Stimulated activated CD4-positive, alpha-beta T cell treated with anti-CD3 and anti-CD28 coated beads, Interleukin-1b, Interleukin-23, amount 100 ng/mL, for 24 hours (primary cell): ENCODE measurements at places on chromosomes 6 and 20.
A peak's percentile ranks its signal among the peaks of the same experiment; 100 is the strongest.

DNA sequence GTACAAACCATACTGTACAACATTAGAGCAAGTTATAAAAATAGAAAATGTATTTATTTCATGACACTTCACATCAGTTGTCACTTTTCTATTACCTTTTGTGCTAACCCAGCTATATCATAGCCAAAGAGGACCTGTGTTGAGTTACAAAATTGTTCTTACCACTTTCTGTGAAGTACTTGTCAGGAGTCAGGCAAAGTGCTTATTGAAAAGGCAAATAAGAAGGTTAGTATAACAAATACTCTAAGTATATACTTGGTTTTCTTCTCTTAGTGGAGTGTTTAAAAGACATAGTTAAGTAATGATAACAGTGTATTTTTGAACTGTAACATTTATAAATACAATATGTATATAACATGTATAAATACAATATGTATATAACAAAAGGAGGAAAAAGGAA lies 88.9 kb downstream of the HIVEP1 start:
- no peak for DNase-seq

DNA sequence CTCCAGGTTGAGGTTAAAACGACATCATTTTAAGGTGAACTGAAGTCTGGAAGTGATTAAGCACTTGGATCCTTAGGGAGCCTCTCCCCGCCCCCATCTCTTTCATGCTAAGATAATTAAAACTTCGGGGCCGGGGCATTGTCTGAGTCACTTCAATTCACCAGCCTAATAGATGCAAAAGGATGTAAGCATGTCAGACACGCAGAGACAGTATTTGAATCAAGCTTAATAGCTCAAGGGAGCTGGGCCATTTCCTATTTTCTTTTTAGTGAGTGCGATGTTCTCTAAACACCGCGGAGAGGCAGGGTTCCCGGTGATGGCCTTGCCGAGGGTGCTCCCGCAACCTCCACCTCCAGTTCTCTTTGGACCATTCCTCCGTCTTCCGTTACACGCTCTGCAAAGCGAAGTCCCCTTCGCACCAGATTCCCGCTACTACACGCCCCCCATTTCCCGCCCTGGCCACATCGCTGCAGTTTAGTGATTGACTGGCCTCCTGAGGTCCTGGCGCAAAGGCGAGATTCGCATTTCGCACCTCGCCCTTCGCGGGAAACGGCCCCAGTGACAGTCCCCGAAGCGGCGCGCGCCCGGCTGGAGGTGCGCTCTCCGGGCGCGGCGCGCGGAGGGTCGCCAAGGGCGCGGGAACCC lies 516 bp upstream of the IRF4 start:
- DNase-seq: no peak

DNA sequence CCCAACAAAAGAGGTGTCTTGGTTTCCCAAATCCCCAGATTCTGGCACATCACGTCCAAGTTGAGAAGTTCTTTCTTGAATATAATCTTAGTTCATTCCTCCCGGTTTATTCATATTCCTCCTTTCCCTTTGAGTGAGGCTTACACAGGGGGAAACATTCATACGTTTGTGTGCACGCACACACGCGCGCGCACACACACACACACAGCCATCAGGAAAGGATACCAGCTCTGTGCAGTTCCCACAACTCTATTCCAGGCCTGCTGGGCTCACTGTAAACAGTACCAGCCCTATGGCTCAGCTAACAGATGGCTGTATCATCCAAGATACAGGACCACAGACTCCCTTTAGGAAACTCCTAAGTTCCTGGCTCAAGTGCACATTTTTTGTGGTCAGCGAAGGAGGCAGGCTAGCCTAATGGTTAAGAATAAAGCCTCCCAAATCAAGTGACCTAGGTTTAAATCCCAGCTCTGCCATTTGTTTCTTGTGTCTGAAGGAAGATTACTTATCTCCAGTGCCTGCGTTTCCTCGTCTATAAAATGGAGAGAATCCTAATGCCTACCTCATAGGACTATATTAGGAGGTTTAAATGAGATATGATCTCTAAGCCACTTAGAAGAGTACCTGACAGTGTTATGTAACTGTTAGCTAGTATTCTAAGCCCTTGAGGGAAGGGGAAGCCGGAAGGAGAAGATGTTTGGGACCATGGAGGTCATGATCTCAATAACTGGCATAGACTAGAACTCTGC lies 3.7 kb upstream of the TAF8 start:
- no peak for DNase-seq

GRCh38 chr6:90488816-90489215 lies 98.1 kb downstream of the MAP3K7 start:
- DNase-seq: no peak

GRCh38 chr20:45104786-45105185 lies 3.9 kb upstream of the KCNS1 start:
- no peak for DNase-seq

DNA sequence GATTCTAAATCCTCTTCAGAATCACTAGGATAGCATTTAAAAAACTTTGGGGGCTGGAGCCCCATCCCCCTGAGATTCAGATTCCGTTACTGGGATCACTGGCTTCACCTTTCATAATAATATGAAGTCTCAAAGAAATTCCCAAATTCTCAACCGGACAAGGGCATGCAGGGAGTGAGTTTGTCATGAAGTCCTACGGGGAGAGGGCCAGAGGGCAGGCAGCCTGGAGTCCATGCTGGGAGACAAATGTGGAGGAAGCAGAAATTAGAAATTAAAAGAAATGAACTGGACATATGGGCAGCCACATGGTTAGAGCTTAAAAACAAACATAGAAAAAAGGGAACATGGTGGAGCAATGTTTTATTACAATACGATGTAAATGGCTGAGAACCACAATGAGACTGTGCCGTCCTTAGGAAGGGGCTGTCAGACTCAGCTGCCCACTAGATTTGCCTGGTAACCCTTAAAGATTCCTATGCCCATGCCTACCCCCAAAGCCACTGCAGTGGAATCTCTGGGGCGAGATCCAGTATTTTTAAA lies 142.6 kb downstream of the CEBPB start:
- no peak for DNase-seq

- no peak for DNase-seq
These were observed 8.8 kb downstream of the CLDN20 start for GRCh38 chr6:155272353-155273232.

- DNase-seq: no peak
These were observed 2.8 kb upstream of the RNF24 start for GRCh38 chr20:4018023-4018748.

DNA sequence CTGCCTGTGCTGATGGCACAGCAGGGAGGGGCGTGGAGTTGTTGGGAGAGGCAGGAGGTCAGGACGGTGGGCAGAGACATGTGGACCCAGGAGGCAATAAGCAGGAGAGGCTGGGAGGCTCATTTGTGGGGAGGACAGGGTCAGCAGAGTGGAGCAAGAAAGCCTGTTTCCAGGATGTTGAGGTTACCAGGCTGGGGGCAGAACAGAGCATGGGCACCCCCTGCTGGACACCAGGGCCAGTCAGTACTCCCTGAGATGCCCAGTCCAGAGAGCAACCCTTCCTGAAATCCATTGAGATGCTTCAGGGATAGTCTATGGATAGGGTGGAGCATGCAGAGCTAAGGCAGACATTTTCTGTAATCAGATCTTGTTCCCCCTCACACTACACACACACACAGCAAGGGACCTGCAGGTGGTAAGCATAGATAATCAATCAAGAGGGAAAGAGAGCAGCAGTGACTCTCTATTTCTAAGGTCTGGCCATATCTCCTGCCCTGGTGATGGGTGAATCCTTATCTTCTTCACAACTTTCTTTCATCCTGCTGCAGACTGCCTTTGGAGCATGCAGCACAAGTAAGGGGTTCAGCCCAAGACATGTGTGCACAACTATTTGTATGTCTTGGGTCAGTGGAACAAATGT lies 41.7 kb downstream of the MOCS1 start:
- no peak for DNase-seq

- DNase-seq: no peak
These were observed 18.4 kb upstream of the NUP153 start for GRCh38 chr6:17725083-17725482.

DNA sequence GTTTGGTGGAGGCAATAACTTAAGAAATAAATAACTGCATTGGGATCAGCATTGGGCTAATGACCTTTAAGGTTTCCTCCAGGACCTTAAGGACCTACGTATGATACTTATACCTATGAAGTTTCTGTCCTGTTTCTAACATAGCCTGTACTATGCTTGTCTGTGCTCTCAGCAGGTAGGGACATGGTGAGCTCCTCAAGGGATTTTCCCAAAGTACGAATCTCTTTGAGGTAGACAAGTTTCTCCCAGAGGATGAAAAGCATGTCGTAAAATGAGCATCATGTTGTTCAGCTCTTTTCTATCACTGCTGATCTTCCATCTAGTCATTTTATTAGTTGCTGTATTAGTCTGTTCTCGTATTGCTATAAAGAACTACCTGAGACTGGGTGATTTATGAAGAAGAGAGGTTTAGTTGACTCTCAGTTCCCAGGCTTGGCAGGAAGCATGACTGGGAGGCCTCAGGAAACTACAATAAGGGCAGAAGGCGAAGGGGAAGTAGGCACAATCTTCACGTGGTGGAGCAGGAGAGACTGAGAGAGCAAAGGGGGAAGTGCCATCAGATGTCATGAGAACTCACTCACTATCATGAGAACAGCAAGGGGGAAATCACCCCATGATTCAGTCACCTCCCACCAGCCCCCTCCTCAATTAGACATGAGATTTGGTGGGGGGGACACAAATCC lies 77.8 kb upstream of the TGM3 start:
- peak; percentile 4 for DNase-seq

DNA sequence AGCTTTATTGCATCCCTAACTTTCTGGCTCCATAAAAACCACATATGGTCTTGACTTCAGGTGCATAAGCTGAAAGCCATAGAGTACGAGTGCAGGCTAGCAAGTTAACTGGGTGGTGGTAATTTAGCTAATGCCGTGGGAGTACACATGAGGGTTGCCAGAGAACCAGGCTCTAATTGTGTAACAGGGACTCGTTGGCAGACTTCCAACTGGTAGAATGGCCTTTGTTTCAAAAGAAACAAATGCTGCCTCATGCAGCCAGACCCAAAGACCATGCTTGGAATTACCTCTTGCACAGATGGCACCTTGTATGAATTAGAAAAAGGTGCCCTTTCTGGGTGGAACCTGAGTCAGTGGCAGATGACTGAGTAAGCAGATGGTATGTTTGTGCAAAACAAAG lies 73.2 kb downstream of the LY86 start:
- no peak for DNase-seq

- no peak for DNase-seq
These were observed 52.1 kb downstream of the PRKN start for GRCh38 chr6:162675503-162675902.

GRCh38 chr6:150142097-150142669 lies 661 bp upstream of the PPP1R14C start:
- DNase-seq: no peak

DNA sequence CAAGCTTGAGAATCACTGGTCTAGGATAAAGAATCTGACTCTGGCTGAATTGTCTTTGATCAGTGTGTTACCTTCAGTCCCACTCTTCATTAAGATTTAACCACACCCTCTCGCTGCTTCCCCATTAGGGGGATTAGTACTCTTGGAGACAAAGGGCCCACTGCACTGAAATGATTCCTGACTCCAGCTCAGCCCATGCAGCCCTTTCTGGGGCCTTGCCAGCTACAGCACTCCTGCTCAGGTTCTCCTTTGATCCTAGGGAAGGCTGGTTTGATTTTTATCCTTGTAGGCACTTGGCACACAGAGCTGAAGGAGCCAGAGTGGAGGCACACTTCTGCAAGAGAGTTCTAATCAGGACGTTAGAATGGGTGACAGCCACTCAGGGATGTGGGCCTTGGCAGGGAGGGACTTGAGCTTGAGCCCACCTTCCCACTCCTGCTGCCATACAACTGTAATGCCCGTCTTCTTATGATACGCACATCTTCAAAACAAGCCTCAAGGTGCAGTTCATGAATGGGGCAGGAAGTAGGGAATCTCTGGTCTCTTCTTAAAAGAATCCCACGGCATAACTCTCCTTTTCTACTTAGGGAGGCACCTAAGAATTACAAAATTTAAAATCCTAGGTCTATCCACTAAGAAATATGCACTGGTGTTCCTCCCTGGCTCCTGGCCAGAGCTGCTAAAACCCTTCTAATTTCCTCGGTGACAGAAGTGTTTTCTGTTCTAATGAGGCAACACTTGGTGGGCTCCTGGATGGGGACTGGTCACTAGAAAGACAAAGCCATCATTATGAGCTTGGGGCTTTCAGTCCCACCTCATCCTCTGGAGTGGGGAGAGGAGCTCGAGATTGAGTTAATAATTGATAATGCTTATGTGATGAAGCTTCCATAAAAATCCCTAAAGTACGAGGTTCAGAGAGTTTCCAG lies 1.5 kb upstream of the SLA2 start:
- DNase-seq: no peak

DNA sequence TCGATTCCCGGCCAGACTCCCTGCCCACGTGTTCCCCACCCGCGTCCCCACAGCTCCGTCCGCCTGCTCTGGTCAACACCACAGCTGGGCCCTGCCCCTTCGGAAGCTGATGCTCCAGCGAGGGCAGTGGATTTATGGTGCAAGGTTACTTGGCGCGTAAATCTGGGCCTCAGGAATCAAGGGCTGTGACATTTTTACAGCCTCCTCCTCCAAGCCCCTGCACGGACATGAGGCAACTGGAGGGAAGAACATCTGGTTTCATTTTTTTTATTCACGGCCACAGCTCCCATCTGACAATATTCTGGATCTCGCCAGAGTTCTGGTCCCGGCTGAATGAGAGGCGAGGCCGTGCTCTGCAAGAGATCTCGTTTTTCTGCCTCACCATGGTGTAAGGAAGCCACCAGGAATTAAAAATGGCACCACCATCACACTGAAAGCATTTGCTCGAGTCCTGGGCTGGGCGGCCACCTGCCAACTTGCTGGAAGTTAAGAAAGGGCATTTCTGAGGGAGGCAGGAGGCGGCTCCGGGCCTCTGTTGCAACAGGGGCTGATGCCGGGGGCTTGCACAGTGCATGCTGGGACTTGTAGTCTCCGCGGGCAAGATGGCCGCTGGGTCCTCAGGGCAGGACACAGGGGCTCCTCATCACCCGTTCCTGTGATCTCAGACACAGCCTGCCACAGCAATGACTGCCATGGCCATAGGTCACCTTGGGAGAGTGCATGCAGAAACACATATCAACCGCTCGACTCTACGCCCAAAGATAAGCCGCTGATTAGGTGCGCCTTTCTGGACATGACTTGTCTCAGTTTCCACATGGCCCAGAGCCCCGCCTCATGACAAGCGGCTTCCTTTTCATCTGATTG lies 148.5 kb downstream of the LY86 start:
- no peak for DNase-seq

DNA sequence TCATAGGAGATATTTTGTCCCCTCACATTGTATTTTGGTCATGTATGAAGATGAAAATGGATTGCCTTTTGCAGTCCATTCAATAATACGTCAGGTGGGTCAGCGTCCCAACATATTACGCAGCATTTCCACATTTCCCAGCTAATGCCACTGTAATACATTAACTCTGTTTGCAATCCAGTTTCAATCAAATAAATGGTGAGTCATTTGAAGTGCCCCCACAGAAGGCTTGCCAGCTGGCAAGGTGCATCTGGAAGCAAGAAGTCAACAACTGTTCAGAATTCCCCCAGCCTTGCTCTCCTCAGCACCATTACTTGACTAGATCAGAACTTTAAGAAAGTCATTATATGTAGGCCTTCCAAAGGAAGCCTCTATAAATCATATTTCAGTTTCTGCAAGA lies 50.4 kb downstream of the PHACTR1 start:
- DNase-seq: no peak

- DNase-seq: no peak
These were observed 216.0 kb downstream of the HIVEP2 start for GRCh38 chr6:142728910-142729481.

- DNase-seq: no peak
These were observed 186.2 kb downstream of the CDH26 start for GRCh38 chr20:60144404-60144803.
